NCI-H1694 (cell line): ENCODE measurements at places on chromosomes 7 and 10.

GRCh38 chr10:11063856-11064255 lies 46.2 kb downstream of the CELF2 start:
- DNase-seq = no peak

DNA sequence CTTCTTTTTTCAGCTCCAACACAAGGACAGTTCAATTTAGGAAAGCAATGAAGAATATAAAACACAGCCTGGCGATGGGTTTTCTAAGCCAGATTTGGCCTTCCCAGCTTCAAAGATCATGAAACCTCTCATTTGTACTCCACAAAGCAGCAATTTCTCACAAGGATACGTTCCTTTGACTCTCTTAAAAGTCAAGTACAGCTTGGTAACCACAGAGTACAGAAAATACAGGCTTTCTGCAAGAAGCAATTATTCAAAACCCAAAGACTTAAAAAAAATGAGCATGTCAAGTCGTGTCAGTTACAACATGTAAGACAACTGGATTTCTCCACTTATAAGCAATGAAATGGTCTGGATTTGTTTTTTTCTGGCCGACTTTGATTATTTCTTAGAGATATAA lies 321.4 kb downstream of the FGFR2 start:
- no peak for DNase-seq

- no peak for DNase-seq
These were observed 23.2 kb downstream of the RNF216 start for GRCh38 chr7:5758286-5758685.

GRCh38 chr10:12041766-12042408 lies 722 bp downstream of the UPF2 start:
- no peak for DNase-seq

- no peak for DNase-seq
These were observed 11.8 kb upstream of the DDIT4 start for GRCh38 chr10:72261784-72262404.

DNA sequence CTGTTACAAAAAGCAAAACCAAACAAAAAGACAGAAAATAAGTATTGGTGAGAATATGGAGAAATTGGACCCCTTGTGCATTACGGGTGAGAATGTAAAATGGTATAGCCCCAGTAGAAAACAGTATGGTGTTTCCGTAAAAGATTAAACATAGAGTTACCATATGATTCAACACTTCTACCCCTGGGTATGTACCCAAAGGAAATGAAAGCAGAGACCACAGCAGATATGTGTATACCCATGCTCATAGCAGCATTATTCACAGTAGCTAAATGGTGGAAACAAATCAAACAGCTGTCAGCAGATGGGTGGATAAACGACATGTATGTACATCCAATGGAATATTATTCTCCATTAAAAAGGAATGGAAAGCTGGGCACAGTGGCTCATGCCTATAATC lies 42.4 kb downstream of the STARD3NL start:
- DNase-seq = no peak

DNA sequence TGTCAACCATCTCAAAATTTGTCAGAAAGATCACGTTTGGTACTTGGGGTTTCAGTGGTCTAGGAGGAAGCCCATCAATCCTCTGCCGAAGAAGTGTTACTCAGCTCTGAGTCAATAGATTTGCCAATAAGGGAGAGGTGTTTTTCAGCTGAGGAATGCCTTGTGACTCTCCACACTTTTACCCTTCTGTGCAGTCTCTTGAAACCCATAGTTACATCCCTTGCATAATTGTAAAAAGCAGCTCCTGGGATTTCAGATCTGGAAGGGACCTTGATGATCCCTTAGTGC lies 47.5 kb downstream of the INSYN2A start:
- DNase-seq = no peak

DNA sequence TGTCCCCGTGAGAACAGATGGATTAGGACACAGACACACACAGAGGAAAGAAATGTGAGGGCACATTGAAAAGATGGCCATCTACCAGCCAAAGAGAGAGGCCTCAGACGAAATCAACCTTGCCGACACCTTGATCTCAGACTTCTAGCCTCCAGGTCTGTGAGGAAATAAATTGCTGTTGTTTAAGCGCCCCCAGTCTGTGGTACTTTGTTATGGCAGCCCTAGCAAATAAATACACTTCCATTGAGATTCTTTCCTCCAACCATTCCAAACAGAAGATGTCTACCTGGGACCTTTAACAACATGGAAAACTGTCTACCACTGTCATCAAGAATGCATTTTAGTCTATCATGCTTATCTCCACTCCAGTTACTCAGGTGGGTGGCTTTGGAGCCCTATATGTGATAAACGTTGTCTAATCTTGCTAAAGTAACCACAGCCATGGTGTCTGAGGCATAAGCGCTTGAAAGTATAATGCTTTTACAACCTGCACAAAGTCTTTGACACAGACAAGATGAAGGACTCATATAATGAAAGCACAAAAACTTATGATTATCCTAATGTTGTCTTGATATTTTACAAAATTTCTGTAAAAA lies 244.3 kb downstream of the MTERF1 start:
- no peak for DNase-seq

DNA sequence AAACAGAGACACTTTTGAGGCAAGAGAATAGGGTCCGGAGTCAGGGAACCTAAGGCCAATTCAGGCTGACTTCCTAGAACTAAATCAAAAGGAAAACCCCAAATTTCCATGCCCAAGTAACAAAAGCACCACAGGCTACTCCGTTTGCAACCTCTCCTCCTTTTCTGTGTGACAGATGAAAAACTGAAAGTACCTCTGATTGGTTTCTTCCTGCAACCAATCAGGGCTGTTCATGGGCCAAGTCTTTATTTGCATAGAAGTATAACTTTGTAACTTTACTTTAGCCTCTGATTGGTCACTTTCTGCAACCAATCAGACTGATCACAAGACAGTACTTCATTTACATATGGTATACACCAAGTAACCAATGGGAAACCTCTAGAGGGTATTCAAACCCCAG lies 239.9 kb upstream of the KCND2 start:
- DNase-seq = no peak

GRCh38 chr7:99032928-99033327 lies 111.0 kb downstream of the SMURF1 start:
- DNase-seq = no peak

- no peak for DNase-seq
These were observed 861.1 kb upstream of the ZWINT start for GRCh38 chr10:57222129-57222528.

- DNase-seq = no peak
These were observed 52.6 kb downstream of the HABP2 start for GRCh38 chr10:113605268-113605978.

- DNase-seq = no peak
These were observed 50.2 kb upstream of the PHYHIPL start for GRCh38 chr10:59126261-59126660.

DNA sequence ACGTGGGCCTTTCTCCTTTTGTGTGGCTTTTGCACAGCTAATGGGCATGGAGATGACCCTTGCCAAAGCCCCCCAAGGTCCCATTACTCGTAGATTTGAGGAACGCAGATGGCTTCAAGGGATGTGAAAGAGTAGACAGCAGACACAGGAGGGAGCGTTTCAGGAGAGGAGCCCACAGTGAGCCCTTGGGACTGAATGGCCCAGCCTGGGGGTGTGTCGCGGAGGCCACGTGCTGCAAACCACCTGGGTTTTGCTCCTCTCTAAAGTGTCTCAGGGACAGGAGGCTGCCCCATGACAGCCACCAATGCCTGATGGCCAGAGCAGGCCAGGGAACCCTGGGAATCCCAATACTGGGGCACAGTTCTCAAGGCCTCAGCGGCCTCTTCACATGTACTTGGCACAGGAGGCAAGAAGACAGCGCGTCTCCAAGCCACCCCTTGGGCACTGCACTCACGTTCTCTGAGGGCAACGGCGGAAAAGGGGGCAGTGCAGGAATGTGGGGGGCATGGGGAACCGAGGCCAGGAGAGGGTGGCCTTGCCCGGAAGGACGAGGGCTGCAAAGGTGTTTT lies 185.2 kb downstream of the WDR37 start:
- no peak for DNase-seq

DNA sequence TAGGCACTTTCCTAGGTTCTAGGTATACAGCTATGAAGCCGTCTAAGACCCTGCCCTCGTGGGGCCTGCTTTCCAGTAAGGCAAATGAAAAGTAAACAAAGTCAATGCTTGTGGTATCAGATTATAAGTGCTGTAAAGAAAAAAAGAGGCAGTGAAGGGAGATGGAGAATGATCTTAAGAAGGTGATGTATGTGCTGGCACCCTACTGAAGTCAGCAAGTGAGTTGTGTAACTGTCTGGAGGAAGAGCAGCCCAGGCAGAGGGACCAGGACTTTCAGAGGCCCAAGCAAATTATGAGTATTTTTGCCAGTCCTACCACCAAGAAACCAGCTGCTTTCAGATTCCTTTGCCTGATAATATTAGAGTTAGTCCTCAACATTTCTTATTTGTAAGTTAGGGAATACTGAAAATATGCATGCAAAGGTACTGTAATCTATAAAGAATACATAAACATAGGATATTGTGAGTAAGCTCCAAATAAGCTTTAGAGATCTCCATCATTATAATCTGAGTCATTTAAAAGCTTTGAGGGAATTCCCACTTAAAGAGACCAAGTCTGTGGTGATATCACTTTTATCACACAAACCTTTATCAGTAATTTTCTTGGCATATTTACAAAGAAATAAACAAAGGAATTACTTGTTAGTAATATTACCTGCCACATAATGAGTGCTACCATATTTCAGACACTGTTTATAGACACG lies 329.2 kb upstream of the LRGUK start:
- no peak for DNase-seq

DNA sequence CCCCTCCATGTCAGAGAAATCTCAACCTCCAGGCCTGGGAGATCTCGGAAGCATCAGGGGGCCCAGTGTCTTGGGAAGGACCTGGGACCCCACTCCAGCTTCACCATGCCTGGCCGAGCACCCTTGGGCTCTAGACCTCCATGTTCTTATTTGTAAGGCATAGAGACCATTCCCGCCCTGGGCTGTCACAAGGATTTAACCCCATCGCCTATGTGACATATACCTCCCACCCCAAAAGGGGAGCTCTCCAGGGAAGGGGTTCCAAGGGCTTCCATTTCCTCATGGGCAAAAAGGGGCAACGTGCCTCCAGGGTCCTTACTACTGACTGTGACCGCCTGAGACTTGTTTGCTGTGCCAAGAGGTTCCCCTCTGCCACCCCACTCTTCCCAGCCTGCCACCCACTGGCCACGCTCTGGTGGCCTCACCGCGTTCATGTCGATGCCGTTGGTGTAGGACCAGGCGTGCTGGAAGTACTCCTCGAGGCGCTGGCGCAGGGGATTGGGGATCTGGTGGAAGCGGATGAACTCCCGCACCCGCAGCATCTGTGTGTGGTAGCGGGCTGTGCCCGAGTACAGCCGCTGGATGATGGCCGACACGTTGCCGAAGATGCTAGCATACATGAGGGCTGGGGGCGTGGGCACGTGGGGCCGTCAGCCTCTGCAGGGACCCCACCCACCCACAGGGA lies 27.5 kb downstream of the KCNH2 start:
- no peak for DNase-seq

DNA sequence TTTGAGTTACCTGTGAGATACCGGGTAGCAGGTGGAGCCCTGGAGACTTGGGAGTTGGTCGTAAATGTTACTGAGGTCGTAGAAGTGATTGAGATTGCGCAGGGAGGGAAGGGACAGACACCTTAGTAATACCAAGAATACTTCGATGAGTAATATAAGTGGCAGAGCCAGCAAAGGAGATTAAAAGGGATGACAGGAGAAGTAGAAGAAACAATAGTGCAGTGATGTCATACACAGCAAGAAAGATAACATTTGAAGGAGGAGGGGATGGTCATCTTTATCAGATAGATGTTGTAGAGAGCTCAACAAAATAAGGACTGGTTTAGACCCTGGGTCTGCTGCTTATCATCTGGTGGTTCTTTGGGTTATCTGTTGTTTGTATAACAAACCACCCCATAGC lies 5.0 kb downstream of the BCCIP start:
- no peak for DNase-seq

DNA sequence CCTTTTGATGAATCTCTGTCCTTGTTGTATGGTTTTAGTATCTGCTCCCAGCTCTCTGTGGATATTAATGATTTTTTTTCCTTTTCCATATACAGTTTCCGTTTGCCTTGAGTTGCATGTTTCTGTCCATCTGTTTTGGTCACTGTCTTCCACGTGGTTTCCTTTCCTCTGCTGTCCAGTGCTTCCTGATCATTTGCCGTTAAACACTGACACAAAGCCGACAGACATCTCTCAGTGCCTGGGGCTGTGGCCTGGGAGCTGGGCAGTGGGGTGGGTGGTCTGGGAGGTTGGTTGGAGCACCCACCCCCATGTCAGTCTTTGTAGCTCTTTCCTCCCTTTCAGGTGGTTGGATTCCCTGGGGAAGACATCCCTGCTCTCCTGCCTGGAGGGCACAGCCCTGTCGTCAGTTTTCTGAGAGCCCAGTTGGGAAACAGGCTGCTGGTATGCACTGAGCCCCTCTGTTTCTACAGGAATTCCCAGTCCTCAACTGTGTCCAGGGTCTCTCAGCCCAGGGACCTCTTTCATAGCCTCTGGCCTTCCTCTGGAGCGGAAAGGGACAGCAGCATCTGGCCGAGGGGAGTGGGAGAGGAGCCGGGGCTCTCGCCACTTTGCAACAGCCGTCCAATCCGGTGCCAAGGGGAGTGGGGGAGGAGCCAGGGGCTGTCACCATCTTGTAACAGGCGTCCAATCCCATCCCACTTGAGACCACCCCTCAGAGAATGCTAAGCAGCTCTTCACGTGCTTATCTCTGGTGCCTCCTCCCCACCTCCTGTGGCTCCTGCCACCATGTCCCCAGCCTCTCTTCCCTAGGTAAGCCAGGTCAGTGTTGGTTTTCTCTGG lies 26.7 kb upstream of the MKI67 start:
- no peak for DNase-seq

- peak; percentile 71 for DNase-seq
These were observed 19.6 kb downstream of the FRMPD2 start for GRCh38 chr10:48254750-48255512.

GRCh38 chr7:55108401-55108800 lies 89.6 kb downstream of the EGFR start:
- DNase-seq = no peak

GRCh38 chr10:93072225-93072712 lies 1.4 kb upstream of the CYP26A1 start:
- no peak for DNase-seq

DNA sequence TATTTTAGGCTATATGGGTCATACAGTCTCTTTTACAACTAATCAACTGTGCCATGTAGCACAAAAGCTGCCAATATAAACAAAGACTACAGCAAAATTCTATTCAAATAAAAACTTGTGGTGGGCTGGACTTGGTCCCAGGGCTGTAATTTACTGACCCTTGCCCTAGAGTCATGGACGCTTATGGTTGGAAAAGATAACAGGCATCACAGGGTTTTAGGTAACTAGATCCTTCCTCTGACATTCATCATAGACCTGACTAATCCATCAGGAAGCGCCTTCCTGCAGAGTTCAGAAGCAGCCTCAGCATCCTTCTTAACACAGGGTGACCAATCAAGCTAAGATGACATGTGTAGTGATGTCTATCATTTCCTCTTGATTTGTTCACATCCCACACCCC lies 40.2 kb upstream of the GPAM start:
- DNase-seq = no peak
